ENCODE measurements at places on chromosomes 3 and 15.

DNA sequence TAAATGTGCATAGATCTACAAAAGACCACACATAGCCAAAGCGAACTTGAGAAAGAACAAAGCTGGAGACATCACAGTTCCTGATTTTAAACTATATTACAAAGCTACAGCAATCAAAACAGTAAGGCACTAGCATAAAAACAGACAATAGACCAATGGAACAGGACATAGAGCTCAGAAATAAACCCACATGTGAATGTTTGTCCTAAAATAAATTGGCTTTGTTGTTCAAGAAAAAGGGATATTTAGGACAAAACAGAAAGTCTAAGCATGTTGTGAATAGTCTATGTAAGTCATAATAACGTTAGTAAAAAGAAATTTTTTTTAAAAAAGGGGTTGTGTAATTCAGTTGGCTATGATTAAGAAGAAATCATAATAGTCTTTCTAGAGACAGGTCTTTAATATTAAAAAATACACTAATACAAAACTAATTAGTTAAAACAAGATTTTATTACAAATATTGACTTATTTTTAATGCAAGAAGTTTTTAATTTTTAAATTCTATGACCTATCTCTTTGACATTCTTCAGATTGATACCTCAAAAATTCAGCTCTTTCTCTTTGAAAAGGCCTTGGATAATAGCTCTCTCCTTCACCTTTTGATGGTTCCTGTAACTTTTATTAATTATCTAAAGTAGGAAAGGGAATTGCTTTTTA, 11.6 kb downstream of the TMEM212 start:
- DNase-seq: no peak

- DNase-seq: no peak
Measured at GRCh38 chr3:124600765-124601164, 129.5 kb upstream of the UMPS start.

- no peak for DNase-seq
Measured at GRCh38 chr3:114879059-114880031, 267.7 kb downstream of the ZBTB20 start.

GRCh38 chr3:157166561-157166960, 6.6 kb upstream of the CCNL1 start:
- no peak for DNase-seq

- no peak for DNase-seq
Measured at GRCh38 chr3:128334086-128334645, 132.5 kb downstream of the DNAJB8 start.

- no peak for DNase-seq
Measured at GRCh38 chr15:94400526-94401298, 169.4 kb downstream of the MCTP2 start.

DNA sequence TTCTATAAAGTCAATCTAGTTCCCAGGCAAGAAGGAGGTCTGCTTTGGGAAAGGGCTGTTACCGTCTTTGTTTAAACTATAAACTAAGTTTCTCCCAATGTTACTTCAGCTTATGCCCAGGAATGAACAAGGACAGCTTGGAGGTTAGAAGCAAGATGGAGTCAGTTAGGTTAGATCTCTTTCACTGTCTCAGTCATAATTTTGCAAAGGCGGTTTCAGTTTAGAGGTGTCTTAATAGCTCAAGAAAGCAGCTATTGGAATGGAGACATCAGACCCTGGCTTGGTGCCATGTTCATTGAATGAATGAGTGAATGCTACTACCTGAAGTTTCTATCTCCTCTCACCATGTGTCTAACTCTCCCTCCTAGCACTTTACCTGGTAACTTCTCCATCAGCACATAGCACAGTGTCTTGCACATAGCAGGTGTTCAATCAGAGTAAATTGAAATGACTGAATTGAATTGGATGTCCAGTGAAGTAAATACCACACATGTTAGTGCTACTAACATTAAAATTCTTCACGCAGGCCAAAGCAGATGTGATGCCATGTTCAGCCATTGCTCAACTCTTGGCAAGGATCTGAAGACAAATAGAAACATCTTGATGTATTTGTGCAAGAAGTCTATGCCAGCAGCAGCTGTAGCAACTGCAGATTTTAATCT, 28.2 kb downstream of the CLEC3B start:
- no peak for DNase-seq

DNA sequence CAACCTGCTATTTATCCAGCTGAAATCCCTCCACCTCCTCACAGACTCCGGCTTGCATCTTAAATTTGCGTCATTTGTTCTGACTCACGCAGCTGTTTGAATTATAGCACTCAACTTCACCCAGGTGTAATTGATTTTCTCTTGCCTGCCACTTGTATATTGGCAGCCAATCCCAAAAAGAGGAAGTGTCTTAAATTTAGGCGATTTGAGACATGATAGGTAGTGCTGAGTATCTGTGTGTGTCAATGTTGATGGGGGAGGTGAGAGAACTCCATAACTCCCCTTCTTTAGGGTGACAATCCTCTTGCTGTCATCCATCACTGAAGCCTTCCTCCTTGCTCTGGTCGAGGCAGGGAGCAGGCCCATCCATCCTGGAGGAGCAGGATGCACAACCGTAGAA, 77.2 kb upstream of the TPRG1 start:
- DNase-seq: no peak

GRCh38 chr15:92101708-92102394, 248.3 kb downstream of the SLCO3A1 start:
- no peak for DNase-seq

DNA sequence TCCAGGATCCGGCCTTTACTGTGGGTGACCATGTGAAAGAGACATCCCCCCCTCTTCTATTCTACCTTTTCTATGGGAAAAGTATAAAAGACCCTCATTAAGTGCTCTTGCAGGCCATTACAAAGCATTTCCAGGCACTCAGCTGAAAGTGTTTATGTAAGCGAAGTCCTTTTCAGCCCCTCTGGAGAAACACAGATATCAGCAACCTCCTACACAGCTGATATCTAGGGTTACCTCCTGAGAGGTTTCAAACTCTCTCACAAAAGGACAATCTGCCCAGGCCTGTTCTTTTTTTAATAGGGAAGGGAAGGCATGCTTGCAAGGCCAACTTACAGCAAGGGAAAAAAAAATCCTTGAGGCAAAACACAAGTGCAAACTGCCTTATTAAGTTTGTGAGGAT, 12.6 kb downstream of the ETV5 start:
- no peak for DNase-seq

- no peak for DNase-seq
Measured at GRCh38 chr3:126480206-126480605, 4.5 kb upstream of the ZXDC start.

DNA sequence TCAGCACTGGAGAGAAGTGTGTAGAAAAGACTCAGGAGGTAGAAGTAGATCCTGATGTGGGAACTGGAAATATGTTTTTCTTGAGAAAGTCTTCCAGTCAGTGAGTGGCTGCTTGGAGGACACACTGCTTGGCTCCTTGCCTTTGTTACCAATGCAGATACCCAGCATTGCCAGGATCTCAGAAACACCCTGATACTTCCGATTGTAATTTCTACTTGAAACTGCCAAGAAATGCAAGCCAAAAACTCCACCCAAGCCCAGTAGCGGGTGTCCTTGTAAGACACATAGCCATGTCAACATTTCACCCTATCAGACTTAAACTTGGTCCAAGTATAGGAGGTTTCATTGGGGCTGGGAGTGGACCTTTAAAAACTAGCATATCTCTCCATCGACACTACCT, 141.8 kb downstream of the ALDH1A2 start:
- no peak for DNase-seq

DNA sequence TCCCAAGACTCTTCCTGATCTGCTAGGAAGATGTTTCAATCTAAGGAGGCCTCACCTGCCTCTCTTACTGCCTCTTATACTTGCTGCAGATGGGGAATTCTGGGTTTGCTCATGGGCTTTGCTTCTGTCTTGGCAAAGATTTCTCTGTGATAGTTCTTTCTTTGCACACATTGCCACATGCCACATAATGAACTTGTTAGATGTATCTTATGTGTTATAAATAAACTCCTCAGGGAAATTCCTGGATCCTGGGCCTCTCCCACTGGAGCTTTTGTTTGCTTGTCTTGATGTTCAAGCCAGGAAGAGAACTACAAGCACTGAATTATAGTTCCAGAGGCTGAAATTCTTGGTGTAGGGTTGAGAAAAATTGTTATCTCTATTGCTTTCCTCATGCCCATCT, 12.2 kb downstream of the RTP1 start:
- no peak for DNase-seq

GRCh38 chr3:100970477-100970990, 22.7 kb downstream of the ABI3BP start:
- DNase-seq: no peak

DNA sequence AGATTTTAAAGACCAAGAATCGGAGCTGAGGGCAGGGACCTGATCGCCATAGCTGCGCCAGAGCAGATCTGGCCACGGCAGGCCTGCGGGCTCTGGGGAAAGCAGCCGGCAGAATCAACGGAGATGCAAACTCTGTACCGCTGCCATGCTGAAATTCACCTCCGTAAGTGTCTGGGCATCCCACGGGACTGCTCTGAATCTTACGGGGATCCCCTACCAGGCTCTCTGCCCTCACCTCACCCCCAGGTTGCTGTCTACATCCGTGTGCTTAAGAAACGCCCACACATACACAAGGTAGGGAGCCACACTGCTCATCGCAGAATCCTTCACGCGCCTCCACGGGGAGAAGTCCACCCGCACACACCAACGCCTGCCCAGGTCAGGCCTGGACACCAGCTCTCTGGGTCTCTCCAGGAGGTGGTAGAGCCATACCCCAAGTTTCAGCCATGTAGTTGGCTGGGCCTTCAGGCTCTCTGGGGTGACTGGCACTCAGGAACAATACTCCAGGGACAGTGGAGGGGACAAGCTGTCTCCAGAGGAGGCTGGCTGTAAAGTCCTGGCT, 33.5 kb downstream of the FAM174B start:
- DNase-seq: no peak

Measured in stimulated activated CD4-positive, alpha-beta T cell treated with anti-CD3 and anti-CD28 coated beads, Interleukin-12 subunit alpha, Interleukin-12 subunit beta, amount 100 ng/mL, for 24 hours (primary cell).